ENCODE measurements at places on chromosomes 13 and 19.

DNA sequence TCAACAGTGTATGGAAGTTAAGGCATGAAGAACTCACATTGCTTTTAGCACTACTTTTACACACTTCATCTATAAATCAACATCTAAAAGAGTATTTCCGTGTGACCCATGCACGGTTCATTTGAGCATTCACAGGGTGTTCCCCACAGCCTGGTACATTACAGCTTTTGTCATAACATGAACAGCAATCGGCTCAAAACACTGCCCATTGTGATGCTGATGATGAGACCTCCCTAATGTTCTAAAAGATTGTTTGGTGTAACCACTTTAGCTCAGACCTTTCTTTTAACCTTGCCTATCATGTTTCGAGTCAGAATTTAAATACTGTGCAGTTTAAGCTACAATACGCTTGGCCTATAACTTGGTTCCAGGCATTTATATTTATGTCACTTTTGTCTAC, 4.1 kb upstream of the KLF5 start:
- DNase-seq: no peak

DNA sequence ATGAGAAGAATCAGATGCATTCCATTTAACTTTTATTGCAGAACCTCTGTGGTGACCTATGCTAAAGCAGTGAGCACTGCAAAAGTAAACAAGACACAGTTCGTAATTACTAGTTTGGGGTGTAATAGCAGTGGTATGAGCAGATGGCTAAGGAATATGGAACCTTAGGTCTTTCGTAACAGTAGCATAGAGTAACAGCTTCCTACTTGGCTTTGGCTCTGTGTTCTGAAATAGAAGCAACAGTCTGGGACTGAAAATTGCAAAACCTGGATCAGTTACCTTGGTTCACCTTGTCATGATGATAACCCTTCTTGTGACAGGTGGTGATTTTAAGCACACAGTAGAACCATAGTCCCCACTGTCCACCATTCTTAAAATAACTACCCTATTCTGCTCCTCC, 303.4 kb downstream of the GPC6 start:
- no peak for DNase-seq

- no peak for DNase-seq
Observed at GRCh38 chr13:98998831-98999638, 21.2 kb upstream of the DOCK9 start.

- DNase-seq: no peak
Observed at GRCh38 chr13:83100237-83100636, 782.0 kb downstream of the SLITRK1 start.

GRCh38 chr13:30746791-30747190, 11.4 kb downstream of the ALOX5AP start:
- no peak for DNase-seq

GRCh38 chr19:49799271-49799797, 13.8 kb downstream of the FUZ start:
- DNase-seq: no peak

DNA sequence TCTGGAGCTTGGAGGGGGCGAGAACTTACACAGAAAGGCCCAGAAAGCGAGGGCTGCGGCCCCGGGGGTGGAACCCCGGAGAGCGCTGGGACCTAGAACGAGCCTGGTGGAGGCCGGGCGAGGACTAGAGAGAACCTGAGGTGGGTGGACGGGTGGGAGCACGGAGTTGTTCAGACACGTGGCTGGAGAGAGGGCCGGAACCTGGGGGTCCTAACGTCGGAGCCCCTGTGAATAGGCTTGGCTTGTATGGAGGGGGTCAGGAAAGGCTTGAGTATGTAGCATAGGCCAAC, 383 bp downstream of the ZNF581 start:
- no peak for DNase-seq

DNA sequence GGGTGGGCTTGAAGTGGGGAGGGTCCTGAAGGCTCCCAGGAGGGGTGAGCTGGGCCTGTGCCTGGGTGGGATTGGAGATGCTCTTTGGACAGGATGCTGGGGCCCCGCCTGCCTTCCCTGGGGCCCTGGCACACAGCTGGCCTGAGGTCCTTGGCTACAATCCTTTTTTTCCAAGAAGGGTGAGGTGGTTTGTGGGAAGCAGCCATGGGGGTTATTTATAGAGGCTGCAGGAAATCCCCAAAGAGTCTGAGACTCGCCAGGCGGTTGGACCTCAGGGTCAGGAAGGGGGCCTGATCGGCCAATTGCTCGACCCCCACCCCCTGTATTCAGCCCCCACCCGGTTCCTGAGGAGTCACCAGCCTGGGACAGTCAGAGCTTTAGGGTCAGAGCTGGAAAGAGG, 10.0 kb downstream of the GTPBP3 start:
- no peak for DNase-seq

- DNase-seq: no peak
Observed at GRCh38 chr13:93882086-93882651, 597.3 kb downstream of the DCT start.

- DNase-seq: no peak
Observed at GRCh38 chr13:32309312-32310133, 5.6 kb downstream of the ZAR1L start.

- DNase-seq: no peak
Observed at GRCh38 chr19:54173951-54174834, 1.2 kb upstream of the TMC4 start.

DNA sequence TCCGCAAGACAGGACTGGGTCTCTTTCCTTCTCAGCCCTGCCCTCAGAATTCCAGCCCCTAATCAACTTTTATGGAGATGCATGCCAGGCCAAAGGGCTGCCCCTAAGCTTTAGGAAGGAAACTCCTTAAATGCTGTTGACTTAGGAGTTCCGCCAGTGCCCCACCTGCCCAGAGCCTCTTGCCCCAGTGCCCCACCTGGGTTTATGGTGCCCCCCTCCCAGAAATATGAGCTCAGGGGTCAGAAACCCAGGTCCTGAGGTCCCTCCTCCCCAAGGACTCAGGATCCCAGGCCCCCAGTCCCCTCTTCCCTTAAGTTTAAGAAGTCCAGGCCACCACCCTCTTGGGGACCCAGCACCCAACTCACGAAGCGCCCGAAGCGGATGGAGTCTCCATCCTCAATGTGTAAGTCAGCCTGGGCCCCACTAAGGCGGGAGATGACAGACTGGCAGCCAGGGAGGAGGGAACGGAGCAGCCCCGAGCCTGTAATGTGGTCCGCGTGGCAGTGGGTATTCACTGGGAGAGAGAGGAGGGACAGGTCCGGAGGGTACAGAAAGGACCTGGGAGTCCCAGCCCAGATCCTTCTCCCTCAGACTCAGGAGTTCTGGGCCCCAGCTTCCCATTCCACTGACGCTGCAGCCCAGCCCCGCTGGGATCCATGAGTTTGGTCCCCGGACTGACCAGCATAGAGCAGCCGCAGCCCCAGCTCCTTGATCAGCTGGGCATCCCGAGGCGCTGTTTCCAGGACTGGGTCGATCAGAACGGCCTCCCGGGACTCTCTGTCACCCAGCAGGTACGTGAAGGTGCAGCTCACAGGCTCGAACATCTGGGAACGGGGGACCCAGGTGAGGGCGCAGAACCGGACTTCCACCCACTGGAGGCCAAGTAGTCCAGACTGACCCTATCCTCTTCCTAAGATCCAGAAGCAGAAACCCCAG, 897 bp downstream of the ETHE1 start:
- DNase-seq: no peak

- DNase-seq: no peak
Observed at GRCh38 chr19:35285095-35285449, 2.7 kb downstream of the HAMP start.

GRCh38 chr13:75825594-75825993, 189.5 kb downstream of the LMO7 start:
- DNase-seq: no peak

DNA sequence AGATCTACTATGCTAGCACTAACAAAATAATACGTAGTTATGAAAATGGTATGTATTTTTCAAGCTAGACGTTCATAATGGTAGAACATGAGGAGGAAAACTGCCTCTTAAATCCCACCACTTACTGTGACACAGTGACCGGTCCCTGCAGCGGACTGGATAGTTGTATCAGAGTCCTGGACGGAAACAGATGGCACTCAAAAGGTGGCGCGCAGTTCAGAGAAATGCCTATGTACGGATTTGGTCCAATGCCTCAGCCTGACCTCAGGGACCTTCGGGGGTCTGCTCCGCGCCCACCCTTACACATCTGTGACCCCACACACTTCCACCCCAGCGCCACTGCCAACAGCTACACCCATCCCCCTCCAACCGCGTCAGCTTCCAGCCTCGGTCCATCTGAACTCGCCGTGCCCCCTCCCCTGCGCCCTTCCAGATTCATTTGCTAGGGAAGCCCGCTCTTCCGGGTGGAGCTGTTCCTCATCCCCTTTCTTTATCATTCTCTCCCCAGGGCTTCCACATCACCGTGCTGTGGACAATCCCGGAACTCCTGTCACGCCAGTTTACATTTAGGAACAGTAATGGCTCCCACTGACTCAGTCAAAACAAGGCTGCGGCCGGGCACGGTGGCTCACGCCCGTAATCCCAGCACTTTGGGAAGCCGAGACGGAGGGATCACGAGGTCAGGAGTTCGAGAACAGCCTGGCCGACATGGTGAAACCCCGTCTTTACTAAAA, 792 bp upstream of the LENG8 start:
- peak; percentile 29 for DNase-seq

- DNase-seq: peak; percentile 8
Observed at GRCh38 chr13:92842145-92842544, 384.5 kb upstream of the GPC6 start.

- DNase-seq: no peak
Observed at GRCh38 chr19:1956868-1957492, 16.0 kb downstream of the CSNK1G2 start.

DNA sequence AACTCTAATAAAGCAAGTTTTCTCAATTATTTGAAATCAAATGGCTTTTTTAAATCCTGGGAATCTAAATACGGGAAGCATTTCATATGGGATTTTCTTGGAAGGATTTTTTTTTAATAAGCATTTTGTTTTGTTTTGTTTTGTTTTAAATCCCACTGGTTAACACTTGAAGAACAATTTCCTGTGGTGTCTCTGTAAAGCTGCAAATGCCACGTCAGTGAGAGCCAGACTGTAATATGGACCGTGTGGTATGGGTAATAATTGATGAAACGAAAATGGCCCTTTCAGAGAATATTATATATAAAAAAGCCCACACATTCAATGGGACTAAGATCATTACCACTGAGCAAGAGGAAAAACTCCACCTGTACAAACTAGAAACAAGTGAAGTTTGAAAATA, 33.9 kb upstream of the MIR17HG start:
- no peak for DNase-seq

GRCh38 chr13:48561466-48562235, 28.8 kb upstream of the RCBTB2 start:
- DNase-seq: no peak

- no peak for DNase-seq
Observed at GRCh38 chr13:23876265-23876664, 12.9 kb downstream of the MIPEP start.

- DNase-seq: no peak
Observed at GRCh38 chr19:19402656-19403372, 2.7 kb upstream of the GATAD2A start.

- no peak for DNase-seq
Observed at GRCh38 chr13:45713721-45714120, 11.6 kb downstream of the CBY2 start.

GRCh38 chr19:23093832-23094231, 23.0 kb upstream of the ZNF730 start:
- no peak for DNase-seq

- DNase-seq: no peak
Observed at GRCh38 chr13:19093369-19093768, 88.3 kb downstream of the TUBA3C start.

- no peak for DNase-seq
Observed at GRCh38 chr19:18792661-18793060, 1.6 kb upstream of the COMP start.

DNA sequence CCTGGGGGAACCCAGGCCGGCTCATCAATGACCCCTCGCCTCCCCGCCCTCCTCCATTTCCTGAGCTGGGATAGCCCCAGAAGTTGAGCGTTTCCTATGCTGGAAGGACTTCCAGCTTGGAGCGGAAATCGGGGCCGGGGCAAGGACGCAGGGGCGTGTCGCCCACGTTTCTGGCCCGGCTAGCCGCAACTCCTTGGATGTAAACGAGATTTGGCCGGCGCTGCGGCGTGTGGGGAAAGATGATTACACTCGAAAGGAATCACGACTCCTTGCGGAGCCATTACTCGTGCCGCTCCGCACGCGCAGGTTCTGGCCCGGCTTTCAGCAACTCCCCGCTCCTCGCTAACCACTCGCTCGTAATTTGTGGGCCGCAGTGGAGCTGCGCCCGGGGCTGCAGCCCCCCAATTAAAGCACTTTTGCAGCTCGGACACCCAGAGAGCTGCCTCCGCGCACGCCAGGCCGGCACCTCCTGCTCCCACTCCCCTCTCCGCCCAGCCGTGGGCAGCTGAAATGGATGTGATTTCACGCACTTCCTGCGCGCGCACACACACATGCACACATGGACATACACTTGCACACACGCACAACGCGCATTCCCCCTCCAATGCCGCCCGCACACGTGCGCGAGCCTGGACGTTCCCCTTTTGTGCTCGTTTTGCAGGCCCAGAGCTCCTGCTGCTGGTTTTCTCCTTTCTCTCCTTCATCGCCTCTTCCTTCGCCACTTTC, 15.7 kb downstream of the ZIC5 start:
- DNase-seq: no peak

DNA sequence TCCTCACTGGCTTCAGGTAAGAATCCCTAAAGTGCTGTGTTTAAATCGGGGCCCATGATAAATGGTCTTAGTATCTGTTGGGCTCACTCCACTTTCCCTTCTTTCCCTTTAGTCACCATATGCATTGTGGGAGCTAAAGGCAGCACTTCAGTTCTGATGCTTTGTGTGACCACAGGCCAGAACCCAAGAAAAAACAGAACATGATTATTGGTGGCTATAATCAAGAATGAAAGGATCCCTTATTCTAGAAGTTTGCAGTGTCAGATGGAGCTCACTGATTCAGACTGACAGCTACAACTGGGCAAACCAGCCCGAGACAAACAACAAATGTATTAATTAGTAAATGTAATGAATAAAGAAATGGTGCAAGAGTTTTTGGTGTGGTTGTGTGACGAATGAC, 57.3 kb upstream of the POMP start:
- no peak for DNase-seq

DNA sequence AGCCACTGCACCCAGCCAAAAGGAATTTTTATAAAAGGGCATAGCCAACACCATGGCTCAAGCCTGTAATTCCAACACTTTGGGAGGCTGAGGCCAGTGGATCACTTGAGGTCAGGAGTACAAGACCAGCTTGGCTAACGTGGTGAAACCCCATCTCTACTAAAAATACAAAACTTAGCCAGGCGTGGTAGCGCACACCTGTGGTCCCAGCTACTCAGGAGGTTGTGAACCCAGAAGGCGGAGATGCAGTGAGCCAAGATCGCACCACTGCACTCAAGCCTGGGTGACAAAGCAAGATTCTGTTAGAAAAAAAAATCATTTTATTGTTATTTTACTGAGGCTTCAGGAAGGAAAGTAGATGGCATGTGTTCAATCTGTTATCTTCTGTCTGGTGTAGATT, 31.3 kb upstream of the FOXO1 start:
- DNase-seq: no peak

GRCh38 chr19:6473647-6474046, 7.9 kb downstream of the DENND1C start:
- no peak for DNase-seq

Data from SW 1271 (cell line).